Liver (tissue), 10 donors: ENCODE measurements at places on chromosomes 2 and 18. TPM values are rescaled to one million over a fixed set of nuclear protein-coding genes. Genes with fewer than 3 reads are reported as not detected.

ACKR3 gene
- total RNA-seq = 2.6 TPM

SERPINB11 gene
- total RNA-seq = 0.47 TPM

CLEC4F gene
- 0.19 TPM for total RNA-seq

SCN1A gene
- total RNA-seq = not detected

PLGLB2 gene
- 450 TPM for total RNA-seq

CRACDL gene
- total RNA-seq = 0.17 TPM

RBKS gene
- 6.3 TPM for total RNA-seq

LPIN1 gene
- total RNA-seq = 27.4 TPM

FSHR gene
- not detected for total RNA-seq

UGT1A4 gene
- not detected for total RNA-seq

CDCA7 gene
- total RNA-seq = 7.9 TPM

ECEL1 gene
- total RNA-seq = 1.8 TPM

BMP10 gene
- total RNA-seq = 9.5 TPM

- DNase-seq = no peak
Observed at GRCh38 chr2:126858436-126858835, 40.3 kb upstream of the TEX51 start.

DNA sequence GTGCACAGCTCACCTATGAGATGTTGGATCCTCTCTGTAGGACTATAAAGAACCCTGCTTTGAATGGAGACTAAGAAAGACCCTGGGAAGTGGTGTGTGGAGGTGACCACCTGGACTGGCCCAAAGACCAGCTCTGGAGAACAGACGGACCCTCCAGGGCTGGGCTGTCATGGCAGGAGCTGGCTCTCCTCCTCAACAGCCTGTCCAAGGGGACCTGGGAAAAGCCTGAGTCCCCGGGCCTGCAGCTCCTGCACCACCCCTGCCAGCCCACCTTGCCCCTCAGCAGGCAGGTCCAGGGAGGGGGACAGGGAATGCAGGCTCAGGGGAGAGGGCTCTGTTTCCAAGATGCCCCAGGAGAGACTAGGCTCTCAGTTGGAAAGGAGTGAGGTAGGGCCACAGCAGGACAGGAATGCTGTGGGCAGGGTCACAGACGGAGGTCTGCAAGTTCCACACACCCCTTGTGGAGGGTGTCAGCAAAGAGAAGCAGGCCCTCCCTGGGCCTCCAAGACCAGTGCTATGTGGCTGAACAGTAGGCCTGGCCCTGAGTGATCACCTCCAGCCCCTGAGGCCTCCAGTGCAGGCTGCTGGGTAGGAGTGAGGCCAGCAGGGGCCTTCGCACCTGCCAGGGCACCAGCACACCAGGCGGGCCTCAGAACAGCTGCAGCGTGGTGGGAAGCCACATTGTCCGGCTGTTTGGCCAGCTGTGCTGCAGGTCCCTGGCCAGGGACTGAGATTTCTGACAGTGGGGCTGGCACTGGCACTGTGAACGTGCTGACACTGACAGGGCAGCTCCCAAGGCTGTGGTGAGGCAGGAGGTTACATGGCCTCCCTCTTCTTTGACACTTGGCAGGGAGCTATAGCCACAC is 86.4 kb upstream of the OTOS start:
- DNase-seq = no peak

DNA sequence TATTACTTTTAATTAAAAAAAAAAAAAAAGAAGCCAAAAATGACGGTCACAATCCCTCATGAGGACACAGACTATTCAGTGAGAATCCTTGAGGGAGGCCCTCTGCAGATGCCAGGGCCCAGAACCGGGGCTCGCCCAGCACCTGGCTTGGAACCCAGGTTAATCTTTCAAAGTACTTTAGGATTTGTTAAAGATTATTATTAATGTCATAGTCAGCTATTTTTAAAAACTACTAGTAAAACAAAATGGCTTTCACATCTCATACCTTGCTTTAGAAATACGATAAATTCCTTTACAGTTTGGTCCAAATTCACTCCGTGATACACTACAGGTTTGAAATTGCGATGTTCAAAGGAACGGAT is 27.1 kb downstream of the C2orf76 start:
- DNase-seq = no peak

DNA sequence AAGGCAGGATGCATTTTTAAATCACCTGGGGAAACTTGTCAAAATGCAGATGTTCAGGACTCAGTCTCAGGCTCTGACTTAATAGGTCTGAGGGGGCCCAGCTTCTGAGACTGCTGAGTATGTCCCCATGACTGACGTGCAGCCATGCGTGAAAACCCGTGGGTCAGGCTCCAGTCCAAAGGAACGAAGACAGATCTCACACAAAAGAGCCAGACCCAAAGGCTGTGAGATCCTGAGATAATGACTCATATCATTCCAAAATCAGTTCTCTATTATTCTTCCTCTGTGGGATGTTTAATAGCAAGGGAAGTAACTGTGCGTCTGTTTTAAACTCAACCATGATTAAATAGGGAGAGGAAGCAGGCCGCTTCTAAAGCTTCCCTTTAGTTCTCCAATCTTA is 107.4 kb upstream of the ACAA2 start:
- no peak for DNase-seq

DNA sequence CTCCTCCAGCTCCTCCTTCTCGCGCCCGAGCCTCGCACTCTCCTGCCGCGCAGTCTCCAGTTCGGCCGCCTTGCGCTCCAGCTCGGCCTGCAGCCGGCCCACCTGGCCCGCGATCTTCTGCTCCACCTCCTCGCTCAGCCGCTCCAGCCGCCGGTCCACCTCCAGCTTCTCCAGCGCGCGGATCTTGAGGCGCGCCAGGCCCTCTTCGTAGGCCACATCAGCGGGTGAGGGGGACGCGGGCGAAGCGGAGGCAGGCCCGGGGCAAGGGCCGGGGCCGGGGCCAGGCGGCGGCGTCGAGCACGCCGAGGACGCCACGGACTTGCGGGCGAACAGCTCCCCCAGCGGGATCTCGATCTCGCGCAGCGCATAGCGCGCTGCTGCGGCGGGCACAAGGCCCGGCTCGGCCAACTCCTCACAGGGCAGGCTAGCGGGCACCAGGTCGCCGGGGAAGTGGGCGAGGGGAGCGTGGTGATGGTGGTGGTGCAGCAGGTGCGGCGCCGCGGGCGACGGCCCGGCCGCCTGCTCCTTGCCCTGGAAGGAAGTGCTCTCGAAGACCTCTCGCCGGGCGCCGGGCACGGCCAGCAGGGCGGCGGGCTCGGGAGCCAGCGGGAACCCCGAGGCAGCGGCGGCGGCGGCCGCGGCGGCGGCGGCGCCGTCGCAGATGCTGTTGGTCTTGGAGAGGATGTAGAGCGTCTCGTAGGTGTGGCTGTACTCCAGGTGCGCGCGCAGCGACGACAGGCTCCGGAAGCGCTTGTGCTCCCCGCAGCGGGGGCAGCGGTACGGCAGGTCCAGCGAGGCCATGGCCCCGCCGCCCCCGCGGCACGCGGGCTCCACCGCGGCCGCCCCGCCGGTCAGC is 15.2 kb downstream of the FBXO41 start:
- no peak for DNase-seq

DNA sequence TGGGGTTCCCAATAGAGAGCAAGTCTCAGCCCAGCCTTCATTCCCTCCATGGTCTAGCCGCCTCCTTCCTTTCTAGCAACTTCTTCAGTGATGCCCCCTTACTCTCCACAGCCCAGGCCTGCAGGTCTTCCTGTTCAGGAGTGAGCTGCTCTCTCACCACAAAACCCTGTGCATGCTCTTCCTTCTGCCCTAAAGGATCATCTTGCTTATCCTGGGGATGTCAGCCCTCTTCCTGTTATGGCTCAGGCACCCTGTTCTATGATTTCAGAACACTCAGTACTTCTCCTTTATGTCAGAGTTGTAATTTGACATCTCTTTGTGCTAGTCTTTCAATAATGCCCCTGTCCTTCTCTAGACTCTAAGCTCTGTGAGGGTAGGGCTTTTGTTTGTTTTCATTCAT is 19.4 kb downstream of the TMEM178A start:
- DNase-seq = no peak

DNA sequence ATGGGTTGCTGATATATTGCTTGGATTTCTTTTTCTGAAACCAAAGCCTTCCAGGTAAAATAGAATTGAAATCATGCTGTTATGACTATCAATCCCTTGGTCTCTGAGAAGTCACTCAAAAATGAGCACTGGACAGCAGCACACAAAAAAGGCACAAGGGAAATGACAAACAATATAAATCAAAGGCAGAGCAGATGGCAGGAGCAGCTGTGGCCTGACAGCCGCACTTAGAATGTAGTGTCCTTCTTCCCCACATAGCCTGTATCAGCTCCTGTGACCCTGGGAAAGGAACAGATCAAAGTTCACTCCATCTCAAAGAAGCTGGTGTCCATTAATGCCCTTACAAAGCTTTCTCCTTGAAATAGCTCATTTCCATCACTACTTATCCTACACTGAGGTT is 326.7 kb downstream of the SUCLG1 start:
- DNase-seq = no peak

DNA sequence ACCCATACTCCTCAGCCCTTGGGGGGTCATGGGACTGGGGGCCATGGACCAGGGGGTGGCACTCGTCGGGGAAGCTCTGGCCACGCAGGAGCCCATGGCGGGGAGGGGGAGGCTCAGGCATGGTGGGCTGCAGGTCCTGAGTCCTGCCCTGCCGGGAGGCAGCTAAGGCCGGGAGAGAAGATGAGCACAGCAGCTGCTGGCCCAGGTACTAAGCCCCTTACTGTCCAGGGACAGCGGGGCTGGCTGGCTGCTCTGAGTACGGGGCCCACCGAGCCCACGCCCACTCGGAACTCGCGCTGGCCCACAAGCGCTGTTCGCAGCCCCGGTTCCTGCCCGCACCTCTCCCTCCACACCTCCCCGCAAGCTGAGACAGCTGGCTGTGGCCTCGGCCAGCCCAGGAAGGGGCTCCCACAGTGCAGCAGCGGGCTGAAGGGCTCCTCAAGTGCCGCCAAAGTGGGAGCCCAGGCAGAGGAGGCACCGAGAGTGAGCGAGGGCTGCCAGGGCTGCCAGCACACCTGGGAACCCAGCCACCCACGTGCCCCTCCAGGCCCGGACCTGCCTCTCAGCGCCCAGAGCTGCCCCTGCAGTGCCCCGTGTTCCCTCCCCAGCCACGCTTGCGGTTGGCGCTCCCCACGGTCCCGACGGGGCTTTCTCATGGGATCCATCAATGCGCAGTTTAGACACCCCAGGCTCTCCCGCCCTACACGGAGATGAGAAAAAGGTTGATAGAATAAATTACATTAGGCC is 33.6 kb upstream of the ZNF236 start:
- DNase-seq = no peak

DNA sequence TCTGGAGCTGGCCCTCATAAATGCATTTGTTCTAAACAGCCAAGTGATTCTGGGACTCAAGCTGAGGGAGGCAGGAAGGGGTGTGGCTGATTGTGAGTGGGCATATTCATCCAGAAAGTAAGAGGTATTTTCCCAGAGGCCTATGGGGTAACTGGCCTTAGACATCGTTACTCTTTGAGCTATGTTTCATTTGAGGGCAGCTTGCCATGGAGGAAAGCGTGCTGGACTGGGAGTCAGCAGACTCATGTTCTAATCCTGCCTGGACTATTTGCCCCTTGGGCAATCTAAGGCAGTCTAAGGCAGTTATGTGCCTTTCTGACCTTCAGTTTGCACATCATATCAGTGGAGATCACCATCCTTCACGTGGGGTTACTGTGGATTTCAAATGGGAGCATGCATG is 93.5 kb upstream of the SLC14A2 start:
- DNase-seq = no peak

- DNase-seq = no peak
Observed at GRCh38 chr2:186576614-186577013, 13.2 kb upstream of the ITGAV start.

DNA sequence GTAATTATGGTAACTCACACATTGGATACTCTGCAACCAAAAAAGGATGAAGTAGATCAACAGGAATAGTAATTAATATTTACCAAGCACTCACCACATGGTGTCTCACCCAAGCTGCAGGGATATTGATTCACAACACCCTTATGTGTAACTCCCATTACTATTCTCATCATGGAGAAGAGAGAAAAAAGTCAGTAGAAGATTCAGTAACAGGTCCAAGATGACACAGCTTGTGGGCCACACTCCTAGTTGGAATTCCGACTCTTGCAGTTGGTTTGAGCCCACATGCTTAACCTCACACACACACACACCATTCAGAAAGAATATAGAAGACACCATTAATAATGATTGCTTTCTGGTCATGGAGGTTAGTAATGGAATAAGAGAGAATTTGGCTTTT is 1.7 kb upstream of the MLPH start:
- no peak for DNase-seq

- no peak for DNase-seq
Observed at GRCh38 chr18:9968081-9968848, 54.4 kb downstream of the VAPA start.

DNA sequence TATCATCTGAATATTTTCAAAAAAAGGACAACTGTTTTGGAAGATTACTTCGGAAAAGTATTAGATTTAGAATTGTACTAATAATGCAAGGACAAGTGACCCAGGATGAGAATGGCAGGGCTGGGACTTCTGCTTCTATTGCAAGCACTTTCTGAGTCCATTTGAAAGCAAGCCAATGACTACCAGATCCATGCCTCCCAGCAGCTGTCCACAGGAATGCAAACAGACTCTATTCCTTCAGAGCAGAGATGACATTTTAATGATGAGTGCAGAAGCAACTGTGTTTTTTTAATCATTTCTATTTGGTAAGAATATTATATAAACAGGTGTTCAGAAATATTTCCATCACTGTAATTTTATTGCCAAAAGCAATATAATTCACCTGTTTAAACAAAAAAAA is 456.7 kb downstream of the SOX11 start:
- no peak for DNase-seq

GRCh38 chr2:202885190-202885589 is 13.6 kb upstream of the ICA1L start:
- DNase-seq = no peak

- no peak for DNase-seq
Observed at GRCh38 chr18:42080340-42080739, 125.3 kb downstream of the PIK3C3 start.

GRCh38 chr2:163364736-163365135 is 371.1 kb downstream of the FIGN start:
- no peak for DNase-seq

DNA sequence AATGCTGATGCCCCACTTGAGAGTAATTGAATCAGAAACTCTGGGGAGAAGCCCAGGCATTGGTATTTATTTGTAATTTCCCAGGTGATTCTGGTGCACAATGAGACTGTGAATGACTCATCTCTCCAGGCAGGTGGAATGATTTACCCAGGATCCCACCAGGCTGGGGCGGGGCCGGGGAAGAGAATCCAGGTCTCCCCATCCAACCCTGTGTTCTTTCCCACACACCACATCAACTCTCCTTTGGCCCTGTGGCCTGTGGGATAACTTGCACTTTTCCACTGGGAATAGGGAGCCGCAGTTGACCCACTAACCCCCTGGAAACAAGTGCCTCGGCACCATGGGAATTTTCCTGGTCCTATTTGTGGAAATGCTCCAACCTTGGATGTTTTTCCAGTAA is 409.8 kb downstream of the ZNF521 start:
- no peak for DNase-seq

GRCh38 chr2:37911296-37911873 is 13.7 kb upstream of the RMDN2 start:
- no peak for DNase-seq

GRCh38 chr2:149562324-149562723 is 25.3 kb downstream of the MMADHC start:
- DNase-seq = no peak
